Left colon (tissue), 2 donors: ENCODE measurements at places on chromosomes 16 and 17. TPM values are rescaled to one million over a fixed set of nuclear protein-coding genes. Genes with fewer than 3 reads are reported as not detected.

DNA sequence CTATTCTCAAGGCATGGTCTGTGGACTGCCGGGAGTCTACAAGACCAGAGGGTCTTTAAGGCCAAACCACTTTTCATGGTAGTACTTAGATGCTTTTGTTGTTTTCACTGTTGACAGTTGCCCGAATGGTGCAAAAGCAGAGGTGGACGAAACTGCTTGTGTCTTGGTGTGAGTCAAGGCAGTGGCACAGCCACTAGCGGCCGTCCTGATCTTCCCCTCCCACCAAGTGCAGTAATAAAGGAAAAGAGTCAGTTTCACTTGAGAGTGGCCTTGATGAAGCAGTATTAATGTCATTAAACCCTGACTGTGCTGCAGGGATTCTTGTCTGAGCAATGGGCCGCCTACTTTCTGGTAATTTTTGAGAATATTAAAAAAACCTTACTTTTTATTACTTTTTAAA, 109.1 kb downstream of the PRKCA start:
- DNase-seq, result no peak

GRCh38 chr16:13913374-13914292, 6.3 kb upstream of the ERCC4 start:
- DNase-seq, result no peak

GRCh38 chr16:50294955-50295354, 28.6 kb downstream of the ADCY7 start:
- DNase-seq, result no peak

DNA sequence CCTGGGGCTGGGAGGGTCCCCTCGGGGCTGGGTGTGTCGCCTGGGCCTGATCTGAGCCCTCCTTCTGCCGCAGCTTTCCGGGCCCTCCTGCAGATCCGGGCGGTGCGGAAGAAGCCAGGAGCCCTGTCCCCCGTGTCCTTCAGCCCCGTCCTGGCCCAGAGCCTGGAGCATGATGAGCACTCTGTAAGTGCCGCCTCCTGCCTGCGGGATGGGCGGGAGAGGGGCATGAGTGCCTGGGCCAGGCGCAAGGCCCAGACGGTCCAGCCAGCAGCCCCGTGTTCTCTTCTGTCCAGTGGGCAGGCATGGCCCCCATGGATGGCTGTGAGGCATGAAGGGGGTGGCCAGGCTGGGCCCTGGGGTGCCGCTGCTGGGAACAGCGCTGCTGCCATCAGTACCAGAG, 16.0 kb upstream of the NUDT16L1 start:
- DNase-seq, result no peak

DNA sequence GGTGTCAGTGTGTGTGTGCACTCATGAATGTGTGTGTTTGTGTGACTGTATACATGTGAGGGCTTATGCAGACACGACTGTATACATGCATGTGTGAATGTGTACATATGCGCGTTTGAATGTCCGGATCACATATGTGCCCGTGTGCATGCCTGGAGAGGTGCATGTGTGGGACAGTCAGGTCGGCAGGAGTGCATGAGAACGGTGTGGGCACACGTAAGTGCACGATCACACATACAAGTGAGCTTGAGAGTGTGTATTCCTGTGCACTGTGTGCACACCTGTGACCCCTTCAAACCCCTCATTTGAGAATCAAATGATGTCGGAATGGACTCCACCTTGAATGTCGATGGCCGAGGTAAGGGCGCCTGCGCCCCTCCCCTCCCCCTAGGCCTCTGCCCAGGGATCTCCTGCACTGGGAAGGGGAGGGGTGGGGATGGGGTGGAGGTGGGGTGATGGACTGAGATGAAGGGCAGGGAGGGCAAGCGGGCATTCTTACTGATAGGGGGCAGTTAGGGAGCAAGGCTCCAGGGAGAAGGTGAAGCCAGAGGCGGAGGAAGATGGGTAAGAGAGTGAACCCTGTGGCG, 601 bp upstream of the NGFR start:
- no peak for DNase-seq

DNA sequence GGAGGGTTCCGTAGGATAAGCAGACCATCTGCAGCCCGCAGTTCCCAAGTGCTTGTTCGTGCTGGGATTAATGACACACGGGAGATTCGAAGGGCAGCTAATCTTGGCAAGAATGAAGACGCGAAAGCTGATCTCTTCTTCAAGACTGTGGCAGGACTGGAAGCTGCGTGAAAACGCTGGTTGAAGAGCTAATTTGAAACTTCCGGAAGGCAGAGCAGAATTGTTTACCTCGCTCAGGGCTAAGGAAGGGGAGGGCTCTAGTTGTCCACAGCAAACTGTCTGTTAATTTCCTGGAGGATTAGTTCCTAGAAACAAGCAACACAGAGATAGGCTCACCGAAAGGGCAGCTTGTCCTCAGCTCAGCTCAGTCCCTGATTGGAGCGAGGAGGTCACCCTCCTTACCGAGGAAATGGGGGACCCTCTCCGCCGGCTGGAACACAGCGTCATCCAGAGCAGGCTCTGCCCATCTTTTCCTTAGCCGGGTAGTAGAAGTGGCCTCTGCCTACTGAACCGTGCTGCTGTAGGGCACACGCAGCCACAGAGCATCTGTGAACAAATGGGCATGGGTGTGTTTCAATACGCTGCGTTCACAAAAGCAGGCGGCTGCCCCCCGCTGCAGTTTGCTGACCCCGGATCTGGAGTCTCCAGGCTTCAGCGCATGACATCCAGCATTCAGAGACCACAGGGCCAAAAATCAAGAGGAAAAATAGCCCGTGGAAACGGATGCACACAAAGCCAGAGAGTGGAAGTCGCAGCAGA, 16.7 kb upstream of the BAIAP2 start:
- peak; percentile 47 for DNase-seq

DNA sequence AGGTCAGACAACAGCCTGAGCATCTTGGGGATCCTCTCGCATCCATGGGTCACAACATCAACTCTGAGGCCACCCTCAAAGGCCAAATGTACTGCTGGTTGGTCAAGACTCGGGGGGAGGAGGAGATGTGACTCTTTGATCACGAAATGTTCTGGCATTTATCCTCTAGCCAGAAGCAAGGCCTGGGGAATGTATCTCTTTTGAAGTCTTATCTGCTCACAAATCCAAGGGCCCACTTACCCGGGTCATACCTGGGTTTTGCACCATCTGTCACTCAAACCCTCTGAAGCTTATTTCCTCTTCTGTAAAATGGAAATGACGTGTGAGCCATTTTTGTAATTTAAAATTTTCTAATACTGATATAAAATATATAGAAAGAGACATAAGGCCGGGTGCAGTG, 13.2 kb downstream of the CA7 start:
- DNase-seq, result no peak

- no peak for DNase-seq
Observed at GRCh38 chr17:28969706-28970393, 18.5 kb upstream of the PHF12 start.

DNA sequence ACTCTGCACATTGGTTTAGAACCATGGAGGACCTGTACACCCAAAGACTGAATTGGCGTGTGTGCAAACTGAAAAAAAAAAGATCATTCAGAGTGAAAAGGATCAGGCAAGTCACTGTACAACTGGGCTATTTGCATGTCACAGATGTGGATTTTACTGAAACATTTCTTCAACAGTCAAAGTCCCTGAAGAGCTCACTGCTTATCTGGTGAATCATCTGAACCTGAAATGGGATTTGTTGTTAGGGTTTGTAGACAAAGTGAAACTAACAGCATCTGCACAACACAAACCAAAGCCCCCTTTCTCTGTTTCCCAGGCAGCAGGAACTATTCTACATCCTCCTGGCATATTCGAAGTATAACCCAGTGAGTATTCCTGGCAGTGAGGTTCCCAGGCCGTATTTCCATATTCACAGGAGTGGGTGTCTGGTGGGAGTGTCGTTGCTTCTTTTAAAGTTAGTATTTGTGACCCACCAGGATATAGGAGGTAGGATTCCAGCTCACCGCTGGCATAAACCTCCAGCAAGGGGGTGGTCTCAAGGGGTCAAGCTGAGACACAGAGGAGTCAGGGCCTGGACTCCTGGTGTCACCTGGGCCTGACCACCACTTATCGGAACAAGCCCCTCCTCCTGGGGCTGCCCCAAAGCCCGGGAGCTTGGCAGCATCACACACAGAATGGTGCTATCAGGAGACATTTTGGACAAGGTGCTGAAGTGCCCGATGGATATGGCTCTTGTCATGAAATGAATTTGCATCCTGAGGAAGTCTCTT, 80.9 kb downstream of the GOSR1 start:
- DNase-seq, result no peak

DNA sequence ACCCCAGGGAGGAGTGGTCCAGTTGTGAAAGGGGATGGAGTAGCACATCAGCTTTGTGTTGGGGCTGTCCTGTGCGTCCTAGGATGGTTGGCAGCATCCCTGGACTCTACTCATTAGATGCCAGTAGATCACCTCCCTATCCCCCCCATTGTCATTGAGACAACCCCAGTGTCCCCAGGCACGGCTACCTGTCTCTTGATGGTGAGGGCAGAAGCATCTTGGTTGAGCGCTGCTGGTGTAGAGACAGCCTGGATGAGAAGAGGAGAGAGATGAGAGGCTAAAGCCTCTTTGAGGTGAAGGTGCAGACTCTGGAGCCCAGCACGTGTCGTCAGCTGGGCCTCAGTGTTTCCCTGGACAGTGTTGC, 55.4 kb downstream of the TNFRSF13B start:
- no peak for DNase-seq

DNA sequence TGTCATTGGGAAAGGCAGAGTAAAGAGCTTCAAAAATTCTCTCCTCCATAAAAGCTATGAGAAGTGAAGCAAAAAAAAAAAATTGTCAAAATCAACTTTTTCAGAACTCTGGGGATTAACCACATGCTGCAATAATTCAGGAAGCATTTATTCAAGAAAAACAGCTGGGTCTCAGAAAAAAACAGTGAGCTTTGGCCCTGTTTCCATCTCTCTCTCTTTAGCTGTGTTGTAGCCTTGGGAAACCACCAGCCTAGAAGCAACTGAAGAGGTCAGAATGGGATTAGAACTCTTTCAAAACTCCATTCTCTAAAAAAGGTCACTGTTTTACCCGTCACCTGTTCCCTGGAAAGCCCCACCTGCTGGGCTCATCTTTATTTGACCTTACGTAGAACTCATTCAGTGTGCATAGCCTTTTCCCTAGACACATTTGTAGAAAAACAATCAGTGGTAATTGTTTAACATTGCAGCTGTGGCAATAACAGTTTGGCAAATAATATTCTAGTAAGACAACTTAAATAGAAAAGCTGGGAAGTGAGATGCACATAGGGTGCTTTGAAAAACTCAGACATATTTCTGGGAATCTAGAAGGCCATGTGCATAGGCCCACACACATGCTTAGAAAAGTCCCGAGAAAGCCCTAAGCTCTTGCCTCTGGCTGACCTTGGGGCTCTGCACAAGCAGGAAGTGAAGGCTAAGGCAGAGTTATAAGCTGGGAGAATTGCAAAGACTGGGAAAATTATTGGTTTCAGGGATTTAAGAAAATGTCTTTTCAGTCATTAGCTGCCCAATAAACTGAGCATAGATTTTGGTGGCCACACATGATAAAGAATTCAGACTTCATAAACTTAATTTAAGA, 18.0 kb downstream of the SLC5A11 start:
- DNase-seq, result no peak

GRCh38 chr16:55222486-55222885, 101.5 kb upstream of the IRX6 start:
- no peak for DNase-seq

DNA sequence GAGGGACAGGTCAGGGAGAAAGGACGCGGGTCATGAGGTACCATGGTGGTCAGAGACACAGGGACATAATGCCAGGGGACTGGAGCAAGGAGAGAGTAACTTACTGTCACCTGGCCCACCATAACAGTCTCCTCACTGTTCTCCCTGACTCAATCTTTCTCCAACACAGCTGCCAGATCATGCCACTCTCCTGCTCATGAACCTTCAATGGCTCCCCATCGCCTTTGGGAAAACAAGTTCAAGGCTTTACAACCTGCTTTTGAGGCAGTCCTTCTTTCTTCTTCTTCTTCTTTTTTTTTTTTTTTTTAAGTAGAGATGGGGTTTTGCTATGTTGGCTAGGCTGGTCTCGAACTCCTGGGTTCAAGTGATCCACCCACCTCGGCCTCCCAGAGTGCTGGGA, 22.9 kb downstream of the CNGB1 start:
- no peak for DNase-seq

DNA sequence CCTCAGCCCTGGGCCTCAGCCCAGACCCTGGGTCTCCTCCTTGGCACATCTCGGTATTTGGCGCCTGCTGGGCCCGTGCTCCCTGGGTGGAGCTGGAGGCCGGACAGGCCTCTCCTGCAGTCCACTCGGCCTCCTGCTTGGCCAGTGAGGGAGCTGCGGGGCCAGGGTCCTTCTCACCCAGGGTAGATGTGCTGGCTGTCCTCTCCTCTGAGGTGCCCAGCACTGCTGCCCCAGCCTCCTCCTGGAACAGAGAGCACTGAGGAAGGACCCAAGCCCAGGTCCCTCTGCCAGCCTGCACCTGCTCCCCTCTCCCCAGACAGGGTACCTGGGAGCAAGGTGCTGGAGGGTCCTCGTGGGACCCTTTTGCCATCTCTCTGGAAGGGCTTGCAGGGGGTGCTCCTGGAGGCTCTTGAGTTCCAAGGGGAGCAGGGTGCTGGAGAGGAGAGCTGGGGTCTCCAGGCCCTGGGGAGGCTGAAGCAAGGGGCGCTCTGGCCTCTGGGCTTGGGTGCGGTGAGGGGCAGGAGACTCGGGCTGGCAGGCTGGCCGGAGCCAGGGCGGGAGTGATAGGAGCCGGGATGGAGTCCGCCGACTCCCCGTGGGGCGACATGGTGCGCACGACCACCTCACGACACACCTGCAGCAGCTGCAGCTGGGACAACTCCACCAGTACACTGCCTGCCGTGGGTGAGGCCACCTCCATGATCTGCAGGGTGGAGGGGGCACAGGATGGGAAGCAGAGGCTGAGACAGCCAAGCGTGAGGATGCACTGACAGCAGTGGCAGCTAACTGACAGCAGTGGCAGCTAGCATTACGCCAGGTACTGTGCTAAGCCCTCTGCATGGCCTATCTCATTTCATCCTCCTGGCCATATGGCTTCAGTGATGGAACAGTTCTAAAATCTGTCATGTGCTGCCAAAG, 17.8 kb downstream of the TSPOAP1 start:
- no peak for DNase-seq

DNA sequence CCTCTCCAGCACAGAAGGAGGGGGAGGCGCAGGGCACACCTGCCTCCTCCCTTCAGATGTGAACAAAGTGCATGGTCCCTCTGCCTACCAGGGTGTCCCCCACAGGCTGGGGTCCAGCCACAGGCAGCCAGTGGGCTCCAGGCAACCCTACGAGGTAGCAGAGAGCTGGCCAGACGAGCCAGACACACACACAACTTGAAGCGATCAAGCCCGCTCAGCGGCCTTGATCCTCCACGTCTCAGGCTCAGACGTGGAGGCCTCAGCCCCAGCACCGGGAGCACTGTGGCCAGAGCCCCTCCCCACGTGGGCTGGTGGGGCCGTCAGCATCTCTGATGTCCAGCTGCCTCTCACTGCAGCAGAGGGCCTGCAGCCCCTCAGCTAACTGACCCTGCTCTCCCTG, 8.5 kb downstream of the MCRIP1 start:
- no peak for DNase-seq

The SEPTIN1 gene
- total RNA-seq, result 5.7 TPM

The TPSAB1 gene
- 5.7 TPM for total RNA-seq
